ENCODE measurements at places on chromosomes 12 and 14.

GRCh38 chr14:101027291-101027690 lies 123.8 kb upstream of the RTL1 start:
- DNase-seq: no peak
- H3K4me1 ChIP-seq: no peaks in the 10 kb centered on the region
- H3K4me3 ChIP-seq: no peak overlapping the region

GRCh38 chr12:103161582-103162362 lies 204.3 kb downstream of the ASCL1 start:
- H3K27ac ChIP-seq: no peak overlapping the region
- no peaks in the 10 kb centered on the region for H3K4me1 ChIP-seq
- no peak for DNase-seq
- H3K4me3 ChIP-seq: no peak overlapping the region

GRCh38 chr14:40581264-40581663 lies 1025.4 kb upstream of the LRFN5 start:
- H3K4me3 ChIP-seq: no peak overlapping the region
- H3K27me3 ChIP-seq: no peaks in the 10 kb centered on the region
- H3K36me3 ChIP-seq: no peaks in the 10 kb centered on the region
- no peak for DNase-seq
- H3K4me1 ChIP-seq: no peaks in the 10 kb centered on the region
- no peak overlapping the region for H3K27ac ChIP-seq

- H3K27me3 ChIP-seq: peaks cover 8% of the 10 kb centered on the region
- H3K4me3 ChIP-seq: no peak overlapping the region
- H3K27ac ChIP-seq: no peak overlapping the region
- no peaks in the 10 kb centered on the region for H3K36me3 ChIP-seq
Measured at GRCh38 chr12:14716848-14717444, 20.5 kb upstream of the GUCY2C start.

- no peak overlapping the region for H3K4me3 ChIP-seq
- DNase-seq: no peak
- no peaks in the 10 kb centered on the region for H3K36me3 ChIP-seq
- H3K27ac ChIP-seq: no peak overlapping the region
- no peaks in the 10 kb centered on the region for H3K27me3 ChIP-seq
- peaks cover 16% of the 10 kb centered on the region for H3K4me1 ChIP-seq
Measured at GRCh38 chr12:68791897-68792481, 16.0 kb upstream of the MDM2 start.
